ENCODE measurements at places on chromosomes 5 and 9.

- DNase-seq: no peak
Measured at GRCh38 chr5:33048315-33048714, 337.2 kb downstream of the NPR3 start.

DNA sequence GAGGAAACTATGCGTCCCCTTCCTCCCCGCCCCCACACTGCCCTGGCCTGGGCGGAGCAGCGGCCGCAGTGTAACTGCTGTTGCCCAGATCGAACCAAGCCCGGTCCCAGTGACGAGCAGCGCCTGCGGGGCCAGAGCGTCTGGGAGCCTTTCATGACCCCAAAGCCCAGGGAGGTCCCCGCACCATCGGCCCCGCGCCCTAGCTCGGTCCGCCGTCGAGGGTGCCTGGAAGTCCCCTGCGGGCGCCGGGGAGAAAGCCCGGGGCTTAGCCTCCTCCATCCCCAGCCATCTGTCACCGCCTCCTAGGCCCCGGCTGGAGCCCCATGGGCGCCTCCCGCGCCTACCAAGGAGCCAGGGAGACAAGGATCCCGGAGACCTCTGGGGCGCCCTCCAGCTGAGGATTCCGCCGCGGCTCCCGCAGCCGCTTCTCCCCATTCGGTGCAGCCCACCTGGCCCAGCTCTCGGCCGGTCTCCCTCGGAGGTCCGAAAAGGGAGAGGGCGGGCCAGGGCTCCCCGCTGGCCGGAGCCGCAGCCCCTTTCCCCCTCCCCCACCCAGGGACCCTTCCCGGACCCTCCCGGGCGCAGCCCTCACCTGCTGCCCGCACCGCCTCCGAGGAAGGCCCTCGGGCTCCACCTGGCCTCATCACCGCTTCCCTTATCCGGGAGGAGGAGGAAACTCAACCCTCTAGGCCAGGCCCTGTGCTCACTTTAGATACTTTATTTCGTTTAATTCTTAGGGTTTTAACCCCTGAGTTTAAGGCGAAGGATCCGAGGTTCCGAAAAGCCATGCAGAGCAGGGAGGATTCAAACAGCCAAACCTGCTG is 45.6 kb downstream of the APTX start:
- DNase-seq: no peak

DNA sequence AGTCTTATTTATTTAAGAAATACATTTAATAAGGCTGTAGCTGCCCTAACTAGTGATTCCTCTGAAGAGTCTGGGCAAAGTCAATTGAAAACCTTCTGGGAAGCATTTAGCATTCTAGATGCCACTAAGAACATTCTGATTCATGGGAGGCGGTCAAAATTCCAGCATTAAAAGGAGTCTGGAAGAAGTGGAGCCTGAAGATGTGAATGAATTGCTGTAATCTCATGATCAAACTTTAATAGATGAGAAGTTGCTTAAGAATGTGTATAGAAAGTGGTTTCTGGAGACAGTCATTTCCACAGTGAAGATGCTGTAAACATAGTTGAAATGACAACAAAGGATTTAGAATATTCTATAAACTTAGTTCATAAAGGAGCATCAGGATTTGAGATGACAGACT is 61.4 kb downstream of the WDR41 start:
- DNase-seq: no peak

- DNase-seq: no peak
Measured at GRCh38 chr9:101925498-101925897, 187.1 kb upstream of the GRIN3A start.

DNA sequence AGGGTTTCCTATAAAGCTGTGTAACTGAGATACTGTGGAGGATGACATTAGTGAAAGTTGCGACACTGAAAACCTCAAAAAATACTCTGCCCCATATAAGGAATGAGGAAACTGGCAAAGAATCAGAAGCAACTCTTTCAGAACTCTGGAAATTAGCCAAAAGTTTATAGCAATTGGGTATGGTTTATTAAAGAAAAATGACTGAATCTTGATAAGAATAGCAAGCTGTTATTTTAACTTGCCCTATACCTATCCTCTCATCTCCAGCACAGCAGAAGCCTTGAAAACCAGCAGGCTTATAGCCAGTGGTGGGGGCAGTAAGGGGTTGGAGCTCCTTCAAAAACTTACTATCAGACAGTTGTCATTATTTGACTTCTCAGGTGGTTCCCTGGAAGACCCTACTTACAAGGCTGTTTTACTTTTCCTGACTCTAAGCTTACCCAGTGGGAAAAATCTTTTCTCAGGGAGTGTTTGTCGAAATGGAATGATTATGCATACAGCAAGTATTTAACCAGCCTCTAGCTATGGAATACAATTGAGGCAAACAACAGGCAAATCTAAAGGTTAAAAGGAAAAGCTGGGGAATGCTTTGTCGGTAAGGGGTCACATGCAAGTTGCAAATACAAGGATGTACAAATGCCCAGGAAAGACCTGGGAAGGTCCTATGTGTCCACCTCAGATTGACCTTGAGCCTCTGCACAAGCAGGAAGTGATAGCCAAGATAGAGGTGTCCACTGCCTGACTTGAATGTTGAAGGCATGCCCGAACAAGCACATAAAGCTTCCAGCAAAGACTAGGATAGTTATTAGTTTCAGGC is 21.0 kb upstream of the FAM151B start:
- DNase-seq: no peak

DNA sequence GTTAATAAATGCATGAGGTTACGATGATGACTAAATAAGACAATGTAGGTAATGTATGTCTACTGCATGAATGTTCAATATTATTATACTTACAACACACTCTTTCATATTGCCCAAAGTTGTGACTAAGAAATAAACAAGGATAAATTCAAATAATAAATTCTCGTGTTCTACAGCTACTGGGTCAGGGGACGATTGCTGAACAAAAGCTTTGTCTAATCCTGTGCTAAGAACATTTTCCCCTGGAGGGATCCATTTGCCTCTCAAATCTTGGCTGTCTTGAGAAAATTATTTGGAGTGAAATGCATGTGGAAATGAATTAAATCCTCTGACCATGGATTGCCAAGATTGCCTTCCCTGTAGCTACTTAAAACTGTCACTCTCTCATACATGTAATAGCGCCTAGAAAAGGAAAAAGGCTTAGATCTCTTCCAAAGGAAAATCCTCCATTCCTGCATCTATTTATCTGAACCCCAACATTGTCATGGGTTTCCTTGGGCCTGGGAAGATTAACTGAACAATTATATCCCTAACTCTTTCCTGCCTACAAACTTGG is 893.8 kb upstream of the ACO1 start:
- no peak for DNase-seq

- peak; percentile 89 for DNase-seq
Measured at GRCh38 chr9:68705531-68706362, 707 bp downstream of the PIP5K1B start.

DNA sequence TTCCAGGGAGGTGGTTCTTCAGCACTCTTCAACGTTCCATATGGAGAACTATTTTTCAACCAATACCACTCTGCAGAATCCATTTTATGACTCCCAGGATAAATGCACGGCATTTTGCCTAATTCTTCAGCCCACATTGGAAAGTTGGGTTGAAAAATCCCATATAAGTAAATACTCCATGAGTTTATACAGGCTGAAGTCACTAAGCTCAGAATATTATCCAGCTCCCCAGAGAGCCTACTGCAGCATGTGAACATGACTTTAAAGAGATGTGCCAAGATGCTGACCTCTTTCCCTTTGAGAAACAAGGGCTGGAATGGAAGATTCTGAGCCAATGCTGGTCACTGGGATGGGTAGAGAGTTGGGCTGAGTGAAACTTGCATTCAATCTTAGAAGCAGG is 111.9 kb upstream of the SLIT3 start:
- no peak for DNase-seq

DNA sequence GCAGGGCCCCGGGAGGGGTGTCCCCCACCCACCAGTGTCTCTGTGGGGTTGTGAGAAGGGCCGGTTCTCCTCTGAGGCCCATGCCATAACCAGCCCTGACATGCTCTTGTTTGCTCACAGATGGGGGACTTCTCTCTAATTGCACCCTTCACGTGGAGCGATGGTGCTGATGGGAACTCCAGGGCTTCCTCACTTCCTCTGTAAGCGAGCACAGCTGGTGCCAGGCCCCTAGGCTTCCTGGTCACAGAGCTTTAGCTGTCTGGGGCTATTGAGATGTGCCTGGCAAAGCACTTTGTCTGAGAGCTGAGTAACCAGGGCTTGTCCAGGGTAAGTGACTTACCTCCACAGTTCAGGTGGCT is 36.4 kb downstream of the PHF2 start:
- peak; percentile 28 for DNase-seq

DNA sequence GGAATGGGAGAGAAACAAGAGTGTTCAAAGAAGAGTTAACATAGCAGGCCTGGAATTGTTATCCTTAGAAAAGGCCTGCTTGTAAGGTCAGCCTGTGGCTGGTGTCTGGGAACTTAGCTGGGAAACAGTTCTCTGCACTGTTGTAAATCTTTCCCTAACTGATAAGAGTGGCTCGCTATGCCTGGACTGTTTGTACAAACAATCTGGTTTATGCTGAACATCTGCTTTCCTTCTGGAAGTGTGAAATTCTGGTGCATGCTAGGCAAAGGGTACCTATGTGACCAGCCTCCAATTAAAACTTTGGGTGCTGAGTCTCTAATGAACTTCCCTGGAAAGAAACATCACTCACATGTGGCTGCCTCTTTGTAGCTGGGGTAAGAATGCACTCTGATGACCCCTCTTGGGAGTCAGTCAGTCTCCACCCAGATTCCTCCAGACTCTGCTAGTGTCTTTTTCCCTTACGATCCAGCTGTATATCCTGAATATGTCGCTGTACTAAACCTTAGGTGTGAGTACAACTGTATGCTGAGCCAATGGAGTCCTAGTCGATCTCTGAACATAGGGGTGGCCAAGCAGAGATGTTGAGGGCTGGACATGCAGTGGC is 16.5 kb downstream of the SPARC start:
- DNase-seq: no peak

- no peak for DNase-seq
Measured at GRCh38 chr5:71880536-71880935, 161.5 kb downstream of the CARTPT start.

- no peak for DNase-seq
Measured at GRCh38 chr5:176341325-176342157, 20.0 kb downstream of the KIAA1191 start.
